A549 (cell line): ENCODE measurements at places on chromosomes 2 and 18. TPM values are rescaled to one million over a fixed set of nuclear protein-coding genes. Genes with fewer than 3 reads are reported as not detected.

Gene PXDN
- 5.5 to 8.9 TPM (median 7.3 TPM) in 3 replicates for polyA plus RNA-seq

Gene HOXD10
- polyA plus RNA-seq = 3.7 to 5.4 TPM (median 4.3 TPM) in 3 replicates

Gene ARHGEF33
- 0.08 to 0.22 TPM (median 0.14 TPM) in 3 replicates for polyA plus RNA-seq

Gene GKN1
- 0.45 to 0.90 TPM (median 0.45 TPM) in 3 replicates for polyA plus RNA-seq

Gene TYMS
- 169 to 184 TPM (median 173 TPM) in 3 replicates for polyA plus RNA-seq

Gene SRD5A2
- 0.01 to 0.03 TPM in 2 of 3 replicates, not detected in the other for polyA plus RNA-seq
